ENCODE measurements at places on chromosomes 6 and 20.

- DNase-seq, result no peak
Observed at GRCh38 chr20:47748823-47749222, 36.5 kb downstream of the SULF2 start.

- no peak for DNase-seq
Observed at GRCh38 chr20:35627121-35627520, 11.5 kb downstream of the SPAG4 start.

DNA sequence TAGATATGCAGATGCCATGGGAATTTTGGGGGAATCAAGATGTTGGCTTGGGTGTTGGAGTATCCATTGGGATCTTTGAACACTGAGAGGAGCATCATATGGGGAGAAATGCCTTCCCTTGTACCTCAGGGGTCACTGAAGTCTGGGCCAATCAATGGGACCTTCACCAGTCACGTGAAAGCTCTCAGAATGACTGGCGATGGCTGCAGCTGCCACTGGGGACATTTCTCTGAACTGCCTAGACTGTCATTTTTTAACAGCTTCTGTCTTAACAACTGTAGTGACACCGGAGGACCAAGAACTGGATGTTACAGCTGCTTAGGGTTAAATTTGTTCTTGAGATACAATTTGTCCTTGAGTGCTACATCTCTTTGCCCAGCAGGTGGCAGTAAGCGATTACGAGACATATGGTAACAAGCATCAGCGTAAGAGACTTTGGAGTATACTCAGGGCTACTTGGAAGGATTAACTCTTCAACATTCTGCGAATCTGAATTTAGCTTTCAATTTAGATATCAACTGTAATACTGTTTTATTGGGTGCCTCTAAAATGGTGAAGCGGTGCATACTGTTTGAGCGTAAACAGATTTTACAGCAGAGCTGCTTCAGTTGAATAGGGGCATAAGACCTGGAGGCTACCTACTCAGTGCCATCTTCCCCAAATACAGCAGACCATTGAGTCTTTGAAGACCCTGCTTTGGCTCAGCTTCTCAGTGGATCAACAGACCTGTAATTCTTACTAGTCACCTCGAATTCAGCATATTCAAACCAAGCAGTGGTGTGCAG, 36.0 kb downstream of the CCN2 start:
- peak; percentile 59 for DNase-seq

- DNase-seq, result no peak
Observed at GRCh38 chr6:97757575-97757974, 474.6 kb upstream of the MMS22L start.

- DNase-seq, result no peak
Observed at GRCh38 chr6:134741200-134741536, 208.7 kb downstream of the ALDH8A1 start.

DNA sequence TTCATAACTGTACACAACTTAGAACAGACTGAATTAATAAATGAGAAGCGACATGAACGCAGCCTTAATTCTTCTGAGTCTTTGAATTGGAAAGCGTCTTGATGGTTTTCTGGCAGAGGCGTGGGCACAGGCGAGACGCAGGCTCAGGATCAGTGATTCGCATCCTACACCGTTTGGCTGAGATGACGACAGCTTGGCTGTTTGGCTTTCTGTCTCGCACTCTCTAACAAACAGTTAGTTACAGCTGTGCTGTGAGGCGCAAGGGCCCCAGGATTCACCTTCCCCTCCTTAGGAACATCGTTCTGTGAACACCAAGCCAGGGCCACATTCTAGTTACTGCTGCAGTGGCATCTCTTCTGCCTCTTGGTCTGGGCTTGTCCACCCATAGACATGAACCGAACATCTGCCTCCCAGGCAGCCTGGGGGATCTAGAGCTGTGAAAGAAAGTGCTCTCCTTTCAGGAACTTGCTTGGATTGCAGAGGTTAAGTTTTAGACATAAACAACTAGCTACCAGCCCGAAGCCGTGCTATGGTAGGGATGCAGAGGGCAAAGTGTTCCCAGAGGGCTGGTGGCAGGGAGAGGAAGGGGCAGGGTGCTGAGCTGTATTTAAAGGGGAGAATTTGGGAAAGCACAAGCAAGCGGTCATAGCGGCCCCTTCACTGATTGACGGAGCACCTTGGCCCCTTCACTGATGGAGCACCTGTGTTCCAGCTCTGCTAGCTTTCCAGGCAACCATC, 49.6 kb downstream of the TCP11 start:
- DNase-seq, result no peak
